Stimulated activated CD8-positive, alpha-beta memory T cell treated with anti-CD3 and anti-CD28 coated beads, Interleukin-4, amount 100 ng/mL, for 4 hours (primary cell): ENCODE measurements at places on chromosomes 11 and 22.

GRCh38 chr11:66845143-66845875 is 2.1 kb downstream of the RCE1 start:
- no peak for DNase-seq

- no peak for DNase-seq
Measured at GRCh38 chr11:32963721-32964120, 52.0 kb upstream of the DEPDC7 start.

DNA sequence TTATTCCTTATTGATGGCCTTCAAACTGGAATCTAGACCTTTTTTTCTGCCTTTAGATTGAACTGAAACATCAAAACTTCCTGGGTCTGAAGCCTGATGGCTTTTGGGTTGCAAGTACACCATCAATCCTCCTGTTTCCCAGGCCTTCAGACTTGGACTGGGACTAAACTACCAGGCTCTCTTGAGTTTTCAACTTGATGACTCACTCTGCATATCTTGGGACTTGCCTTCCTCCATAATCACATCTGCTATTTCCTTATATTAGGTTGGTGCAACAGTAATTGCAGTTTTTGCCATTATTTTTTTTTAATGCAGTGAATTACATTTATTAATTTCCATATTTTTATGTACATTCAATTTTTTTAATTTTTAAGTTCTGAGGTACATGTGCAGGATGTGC is 7.0 kb downstream of the OR51B5 start:
- DNase-seq: no peak

DNA sequence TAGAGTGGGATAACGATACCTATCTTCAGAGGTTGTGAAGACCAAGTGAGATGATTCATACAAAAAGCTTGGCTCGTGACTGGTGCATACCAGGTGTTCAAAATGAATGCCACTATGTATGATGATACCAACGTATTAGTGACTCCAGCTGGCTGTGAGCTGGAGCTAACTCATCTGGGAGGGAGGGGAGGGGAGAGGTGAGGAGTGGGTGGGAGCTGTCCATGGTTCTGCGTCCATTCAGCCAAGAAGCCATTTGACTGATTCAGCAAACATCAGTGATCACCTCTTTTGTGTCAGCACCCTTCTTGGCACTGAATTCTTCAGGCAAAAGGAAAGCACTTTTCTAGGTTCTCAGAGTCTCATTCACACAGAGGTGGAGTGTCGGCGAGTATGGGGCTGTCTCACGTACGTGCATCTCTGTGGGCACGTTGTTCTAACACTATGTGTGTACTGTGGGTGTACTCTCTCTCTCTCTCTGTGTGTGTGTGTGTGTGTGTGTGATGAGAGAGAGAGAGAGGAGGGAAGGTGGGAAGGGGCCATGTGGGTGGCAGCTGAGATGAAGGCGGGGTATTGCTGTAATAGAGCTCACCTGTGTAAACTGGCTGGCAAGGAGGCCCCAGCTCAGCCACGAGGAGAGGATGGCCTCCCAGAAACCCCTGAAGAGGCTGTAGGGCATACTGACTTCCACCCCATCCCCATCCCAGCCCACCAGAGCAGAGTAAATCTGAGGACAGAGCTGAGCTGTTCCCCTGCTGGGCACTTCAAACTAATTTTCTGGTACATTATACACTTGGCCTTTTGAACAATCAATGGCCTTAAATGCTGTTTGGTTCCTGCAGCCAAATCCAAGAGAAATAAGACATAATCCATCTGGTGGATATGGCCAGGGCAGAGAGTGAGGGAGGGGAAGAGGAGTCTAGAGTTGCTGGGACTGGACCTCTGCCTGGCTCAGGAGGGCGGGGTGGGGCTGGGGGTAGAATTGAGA is 96.1 kb upstream of the THY1 start:
- no peak for DNase-seq

DNA sequence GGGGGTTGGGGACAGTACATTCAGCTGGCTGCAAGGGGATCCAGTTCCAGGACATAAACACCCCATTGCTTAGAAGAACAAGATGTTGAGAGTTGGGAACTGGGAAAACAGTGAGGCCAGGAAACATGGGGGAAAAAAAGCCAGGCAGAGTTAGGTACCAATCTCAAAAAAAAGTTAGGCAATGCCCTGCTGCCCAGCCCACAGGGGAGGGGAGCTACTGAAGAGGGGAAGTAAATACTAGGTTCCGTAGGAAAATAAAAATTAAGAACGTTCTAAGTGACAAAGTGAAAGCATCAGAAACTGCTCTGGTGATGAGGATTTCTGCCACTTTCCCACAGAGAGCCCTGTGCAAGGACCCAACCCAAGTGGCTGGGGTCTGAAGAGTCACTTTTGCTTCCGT is 12.0 kb downstream of the SPTBN2 start:
- DNase-seq: no peak
